Activated CD4-positive, CD25-positive, alpha-beta regulatory T cell treated with anti-CD3 and anti-CD28 coated beads, Interleukin-2, amount 50 U/mL, for 72 hours (primary cell): ENCODE measurements at places on chromosomes 12 and 14.

DNA sequence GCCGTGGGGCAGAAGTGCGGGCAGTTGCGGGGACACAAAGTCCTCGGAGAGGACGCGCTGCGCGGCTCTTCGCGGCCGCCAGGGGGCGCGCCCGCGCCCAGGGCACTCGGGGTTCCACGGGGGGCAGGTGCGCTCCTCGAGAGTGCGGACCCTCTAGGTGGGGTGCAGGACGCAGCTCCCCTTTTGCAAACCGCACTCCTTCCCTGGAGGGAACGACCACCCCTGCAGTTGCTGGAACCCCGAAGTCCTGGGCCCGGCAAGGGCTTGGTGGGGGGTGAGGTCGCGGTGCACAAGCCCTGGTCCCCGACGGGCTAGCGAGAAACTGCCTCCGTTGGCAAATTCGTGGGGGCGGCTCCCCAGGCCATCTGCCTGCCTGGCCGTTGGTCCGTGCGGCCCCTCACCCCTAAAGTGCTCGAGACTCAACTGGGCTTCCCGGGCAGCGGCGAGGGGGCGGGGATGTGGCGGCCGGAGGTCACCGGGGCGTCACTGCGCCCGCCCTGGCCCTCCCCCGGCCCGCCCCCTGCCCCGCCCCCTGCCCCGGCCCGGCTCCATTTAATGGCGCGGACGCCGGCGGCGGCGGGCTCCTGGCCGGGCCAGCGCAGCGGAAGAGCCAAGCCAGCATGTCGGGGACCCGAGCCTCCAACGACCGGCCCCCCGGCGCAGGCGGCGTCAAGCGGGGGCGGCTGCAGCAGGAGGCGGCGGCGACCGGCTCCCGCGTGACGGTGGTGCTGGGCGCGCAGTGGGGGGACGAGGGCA, at the start of gene ADSS1:
Gene ADSS1 (plus strand): TSS at position 579 of the 756 bp plus-strand sequence. CDS start 42 bp downstream, at position 621.
- peak; percentile 73 for DNase-seq

GRCh38 chr12:121295746-121296617, 527 bp downstream of the CAMKK2 start:
- peak; percentile 64 for DNase-seq

GRCh38 chr14:102975662-102976061, 53.2 kb downstream of the AMN start:
- DNase-seq, result no peak

GRCh38 chr14:73567951-73568885, 795 bp upstream of the ACOT2 start:
- DNase-seq, result no peak
